ENCODE measurements at places on chromosomes 16 and 17.

DNA sequence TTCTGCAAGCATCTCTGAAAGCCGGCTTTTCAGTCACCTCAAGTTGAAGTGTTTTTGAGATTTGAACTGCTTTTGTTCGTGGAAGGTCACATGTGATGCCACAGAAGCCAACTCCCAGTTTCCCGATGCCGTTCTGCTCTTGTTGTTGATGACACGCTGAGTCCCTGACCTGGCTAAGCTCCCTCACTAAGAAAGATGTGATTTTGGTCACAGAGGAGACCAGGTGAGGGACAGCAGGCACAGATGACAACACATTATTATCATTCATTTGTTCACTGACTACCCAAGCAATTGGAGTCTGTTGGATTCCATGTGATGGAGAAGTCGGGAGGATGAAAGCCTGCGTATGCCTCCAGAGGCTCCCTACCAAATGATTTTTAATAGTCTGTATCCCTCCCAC, 822.4 kb upstream of the RBFOX1 start:
- DNase-seq: no peak

DNA sequence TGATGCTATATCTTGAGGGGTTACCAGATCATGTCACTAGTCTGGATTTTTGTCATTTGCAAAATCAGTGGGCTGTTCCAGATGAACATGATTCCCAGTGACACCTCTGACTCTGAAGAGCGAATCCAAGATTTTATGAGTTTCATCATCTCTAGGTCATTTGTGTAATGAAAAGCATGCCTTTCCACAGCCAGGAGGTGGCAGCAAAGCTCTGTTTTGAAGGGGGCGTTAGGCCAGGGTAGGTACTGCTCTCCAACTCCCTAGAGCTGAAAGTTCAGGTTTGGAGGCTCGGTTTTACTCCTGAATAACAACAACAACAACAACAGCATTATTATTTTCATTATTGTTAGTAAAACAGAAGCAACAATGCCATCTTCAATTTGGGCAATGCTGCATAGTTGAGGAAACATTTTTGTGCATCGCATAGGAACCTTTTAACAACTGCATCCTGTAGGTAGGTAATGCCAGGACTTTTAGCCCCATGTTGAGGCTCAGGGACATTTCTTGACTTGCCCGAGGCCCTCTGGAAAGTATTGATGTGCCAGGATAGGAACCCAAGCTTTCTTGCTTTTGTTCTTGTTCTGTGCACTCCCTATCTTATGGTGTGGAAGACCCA, 77.0 kb downstream of the MYH13 start:
- no peak for DNase-seq

- DNase-seq: no peak
Observed at GRCh38 chr17:41687828-41688640, 651 bp upstream of the EIF1 start.

- DNase-seq: no peak
Observed at GRCh38 chr16:58123896-58124600, 5.1 kb downstream of the CFAP20 start.

DNA sequence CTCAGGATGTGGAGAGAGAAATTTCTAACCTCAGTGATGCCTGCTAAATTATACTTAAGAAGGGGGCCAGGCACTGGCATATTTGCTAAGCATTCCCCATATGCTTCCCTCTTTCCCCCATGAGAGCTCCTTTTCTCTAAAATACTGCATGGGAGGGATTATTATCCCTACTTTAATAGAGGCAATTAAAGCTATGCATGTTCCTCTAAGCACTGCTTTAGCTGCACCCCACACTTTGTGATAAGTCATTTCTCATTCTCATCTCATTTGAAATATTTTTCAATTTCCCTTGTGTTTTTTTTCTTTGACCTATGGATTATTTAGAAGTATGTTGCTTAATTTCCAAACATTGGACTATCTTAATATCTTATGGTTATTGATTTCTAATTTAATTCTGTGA, 72.1 kb upstream of the CIBAR2 start:
- DNase-seq: no peak

DNA sequence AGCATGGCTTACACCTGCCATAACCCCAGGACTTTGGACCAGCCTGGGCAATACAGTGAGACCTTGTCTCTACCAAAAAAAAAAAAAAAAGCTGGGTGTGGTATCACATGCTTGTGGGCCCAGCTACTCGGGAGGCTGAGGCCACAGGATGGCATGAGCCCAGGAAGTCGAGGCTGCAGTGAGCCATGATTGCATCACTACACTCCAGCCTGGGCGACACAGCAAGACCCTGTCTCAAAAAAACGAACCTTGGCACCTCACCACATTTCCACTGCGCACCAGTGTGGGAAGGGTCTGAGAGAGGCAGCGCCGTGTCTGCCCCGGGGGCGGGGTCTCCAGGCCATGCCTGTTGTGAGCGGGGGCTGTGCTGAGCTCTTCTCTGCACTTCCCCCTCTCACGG, 6.3 kb downstream of the ACSF3 start:
- no peak for DNase-seq

All from stimulated activated CD4-positive, alpha-beta T cell treated with anti-CD3 and anti-CD28 coated beads, Interleukin-1b, Interleukin-23, amount 100 ng/mL, for 1 hour (primary cell).